Kidney tubule cell (primary cell): ENCODE measurements at places on chromosomes 12 and 14.

DNA sequence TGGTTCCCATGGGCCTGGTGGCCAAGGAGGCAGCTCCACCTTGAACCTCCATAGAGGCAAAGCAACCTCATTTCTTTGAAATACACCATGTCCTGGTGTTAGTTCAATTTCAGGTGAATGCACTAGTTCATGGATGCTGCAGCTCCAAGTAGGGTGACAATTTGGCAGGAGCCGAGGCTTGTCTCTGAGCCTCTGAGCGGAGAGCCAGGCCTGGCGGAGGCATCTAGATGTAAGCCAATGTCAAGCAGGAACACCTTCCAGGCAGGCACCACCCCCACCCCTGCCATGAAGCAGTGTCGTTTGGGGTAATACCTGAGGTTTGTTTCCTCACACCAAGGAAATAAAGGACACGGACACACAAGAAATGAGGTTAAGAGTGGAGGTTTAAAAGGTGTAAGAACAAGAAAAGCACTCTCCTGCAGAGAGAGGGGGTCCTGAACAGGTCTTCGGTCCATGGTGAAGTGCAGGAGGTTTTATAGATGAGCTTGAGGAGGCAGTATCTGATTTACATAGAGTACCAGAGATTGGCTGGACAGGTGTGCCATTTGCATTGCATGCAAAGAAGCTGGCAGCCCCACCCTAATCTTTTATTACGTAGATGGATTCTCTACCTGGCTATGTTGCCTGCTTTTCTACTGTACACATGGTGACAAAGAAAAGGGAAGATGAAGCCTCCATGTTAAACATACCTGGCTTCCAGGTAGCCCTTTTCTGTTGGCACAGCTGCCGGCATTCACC lies 60.3 kb downstream of the RIN3 start:
- DNase-seq: no peak

DNA sequence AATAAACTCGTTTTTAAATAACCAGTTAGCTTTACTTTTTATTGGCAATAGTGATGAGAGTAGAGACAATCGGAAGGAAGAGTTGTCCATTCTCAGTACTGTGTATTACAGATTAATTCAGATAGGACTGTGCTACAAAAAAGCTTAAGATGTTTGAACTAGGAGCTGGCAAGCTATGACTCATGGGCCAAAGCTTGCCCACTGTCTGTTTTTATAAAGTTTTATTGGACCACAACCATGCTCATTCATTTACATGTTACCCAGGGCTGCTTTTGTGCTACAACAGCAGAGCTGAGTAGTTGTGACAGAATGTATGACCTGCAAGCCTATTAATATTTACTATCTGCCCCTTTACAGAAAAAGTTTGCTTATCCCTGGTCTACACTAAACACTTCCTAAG lies 19.4 kb downstream of the GNS start:
- peak; percentile 54 for DNase-seq

DNA sequence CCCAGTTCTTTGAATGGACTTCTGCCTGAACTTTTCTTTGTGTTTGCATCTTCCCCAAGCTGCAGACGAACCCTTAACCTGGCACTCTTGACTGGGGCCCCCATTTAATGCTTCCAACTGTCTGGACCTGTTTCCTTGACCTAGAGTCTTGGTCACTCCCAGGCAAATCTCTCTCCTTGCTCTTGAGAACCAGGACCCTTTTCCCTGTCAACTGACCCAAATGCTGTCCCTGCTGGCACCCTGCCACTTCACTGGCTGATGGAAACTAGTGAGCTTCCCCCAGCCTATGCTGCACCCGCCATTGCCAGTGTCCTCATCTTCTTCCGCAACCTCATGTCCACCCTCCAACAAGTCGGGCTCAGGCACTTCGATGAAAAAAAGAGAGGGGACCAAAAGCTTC lies 79.5 kb downstream of the PRIMA1 start:
- no peak for DNase-seq

- DNase-seq: no peak
These were observed 86.7 kb downstream of the CHGA start for GRCh38 chr14:93009471-93010129.
